ENCODE measurements at places on chromosomes 2 and 18. TPM values are rescaled to one million over a fixed set of nuclear protein-coding genes. Genes with fewer than 3 reads are reported as not detected.

- no peak overlapping the region for H3K27ac ChIP-seq
- peaks cover 41% of the 10 kb centered on the region for H3K36me3 ChIP-seq
- no peak for DNase-seq
- H3K27me3 ChIP-seq, result no peaks in the 10 kb centered on the region
- no peak overlapping the region for H3K4me3 ChIP-seq
These were observed 39.2 kb downstream of the FECH start for GRCh38 chr18:57547260-57547659.

HAAO gene
- polyA plus RNA-seq, result 0.80 TPM

- no peaks in the 10 kb centered on the region for H3K27me3 ChIP-seq
- no peaks in the 10 kb centered on the region for H3K4me1 ChIP-seq
- H3K36me3 ChIP-seq, result peaks cover 15% of the 10 kb centered on the region
- no peak for DNase-seq
- H3K27ac ChIP-seq, result no peak overlapping the region
- no peak overlapping the region for H3K4me3 ChIP-seq
These were observed 22.8 kb upstream of the DLX1 start for GRCh38 chr2:172062402-172063004.

- no peaks in the 10 kb centered on the region for H3K4me1 ChIP-seq
- H3K27me3 ChIP-seq, result no peaks in the 10 kb centered on the region
- no peak overlapping the region for H3K27ac ChIP-seq
- no peaks in the 10 kb centered on the region for H3K36me3 ChIP-seq
- DNase-seq, result no peak
- no peak overlapping the region for H3K4me3 ChIP-seq
These were observed 162.0 kb upstream of the MSH6 start for GRCh38 chr2:47620770-47621437.

- no peaks in the 10 kb centered on the region for H3K4me1 ChIP-seq
- no peak overlapping the region for H3K27ac ChIP-seq
- H3K36me3 ChIP-seq, result no peaks in the 10 kb centered on the region
- no peak overlapping the region for H3K4me3 ChIP-seq
- no peak for DNase-seq
These were observed 391.3 kb downstream of the CMPK2 start for GRCh38 chr2:6474161-6475140.

- no peak overlapping the region for H3K4me3 ChIP-seq
- H3K27me3 ChIP-seq, result no peaks in the 10 kb centered on the region
- peaks cover 16% of the 10 kb centered on the region for H3K36me3 ChIP-seq
- DNase-seq, result no peak
- H3K4me1 ChIP-seq, result peaks cover 33% of the 10 kb centered on the region
These were observed 77.4 kb downstream of the RNF144A start for GRCh38 chr2:6994536-6995128.

GRCh38 chr2:152028182-152028862, 70.5 kb downstream of the CACNB4 start:
- H3K36me3 ChIP-seq, result no peaks in the 10 kb centered on the region
- peaks cover 11% of the 10 kb centered on the region for H3K4me1 ChIP-seq
